ENCODE measurements at places on chromosomes 1 and 21.

- DNase-seq, result no peak
These were observed 3.0 kb downstream of the ZC3H12A start for GRCh38 chr1:37477198-37477931.

GRCh38 chr1:183983371-183984105 is 54.0 kb downstream of the COLGALT2 start:
- DNase-seq, result no peak

DNA sequence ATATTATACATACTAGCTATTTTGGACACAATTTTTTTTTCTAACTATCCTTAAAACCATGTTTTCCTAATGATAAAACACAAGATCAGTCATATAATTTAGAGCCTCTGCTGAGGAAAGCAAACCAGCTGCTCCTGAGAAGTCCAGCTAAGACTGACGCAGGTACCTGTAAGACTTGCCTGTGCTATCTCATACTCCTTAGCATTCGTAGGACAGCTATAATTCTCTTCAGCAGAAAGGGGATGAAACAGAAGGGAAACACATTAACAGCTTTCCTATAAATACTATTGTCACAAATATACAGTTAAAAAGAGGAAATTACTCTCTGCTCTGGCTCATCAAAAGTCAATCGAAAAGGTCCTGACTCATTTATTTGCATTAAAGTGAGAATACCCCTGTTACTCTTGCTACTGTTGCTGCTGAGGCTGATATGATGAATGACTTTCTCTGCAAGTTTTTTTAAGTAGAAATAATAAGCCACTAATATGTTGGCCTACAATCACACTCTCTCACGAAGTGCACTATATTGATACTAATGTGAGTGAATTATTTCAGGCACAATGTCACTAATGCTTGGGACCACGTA is 757.1 kb downstream of the KCNT2 start:
- DNase-seq, result no peak

DNA sequence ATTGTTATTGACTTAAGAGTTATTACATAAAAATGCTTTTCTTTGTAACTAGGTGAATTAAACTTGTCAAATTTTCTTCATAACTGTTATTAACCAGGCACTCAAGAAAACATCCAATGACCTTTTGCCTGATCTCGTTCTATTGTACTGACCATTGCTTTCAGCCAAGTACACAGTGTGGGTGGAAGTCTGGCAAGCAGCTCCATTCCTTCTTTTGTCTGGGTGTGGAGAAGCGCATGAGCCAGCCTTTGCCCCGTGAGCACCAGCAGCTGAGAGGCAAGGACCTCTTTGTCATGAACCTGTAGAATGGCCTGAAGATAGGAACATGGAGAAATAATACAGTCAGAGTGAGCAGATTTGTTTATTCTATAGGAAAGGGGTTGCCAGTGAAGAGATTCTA is 57.5 kb downstream of the IARS2 start:
- DNase-seq, result no peak

DNA sequence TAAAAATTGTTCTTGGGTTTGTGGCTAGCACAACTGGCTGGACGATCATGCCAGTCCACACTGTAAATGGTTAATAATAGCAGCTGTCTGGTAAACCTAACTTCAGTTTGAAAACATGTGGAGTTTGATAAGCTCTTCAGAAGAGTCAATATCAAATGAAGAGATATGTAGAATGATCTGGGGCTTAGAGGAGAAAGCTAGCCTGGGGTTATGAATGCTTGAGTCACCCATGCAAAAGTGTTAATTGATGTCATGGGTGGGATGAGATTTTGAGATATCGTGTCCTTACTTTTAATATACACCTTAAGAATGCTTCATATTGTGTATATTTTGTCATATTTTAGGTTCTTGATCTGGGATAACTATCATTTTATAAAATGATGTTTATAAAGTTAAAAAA is 554.7 kb upstream of the ZRANB2 start:
- DNase-seq, result no peak

GRCh38 chr1:100051893-100052292 is 80.8 kb downstream of the SASS6 start:
- DNase-seq, result no peak

- DNase-seq, result no peak
These were observed 2.1 kb downstream of the KCNK2 start for GRCh38 chr1:215084621-215085020.

DNA sequence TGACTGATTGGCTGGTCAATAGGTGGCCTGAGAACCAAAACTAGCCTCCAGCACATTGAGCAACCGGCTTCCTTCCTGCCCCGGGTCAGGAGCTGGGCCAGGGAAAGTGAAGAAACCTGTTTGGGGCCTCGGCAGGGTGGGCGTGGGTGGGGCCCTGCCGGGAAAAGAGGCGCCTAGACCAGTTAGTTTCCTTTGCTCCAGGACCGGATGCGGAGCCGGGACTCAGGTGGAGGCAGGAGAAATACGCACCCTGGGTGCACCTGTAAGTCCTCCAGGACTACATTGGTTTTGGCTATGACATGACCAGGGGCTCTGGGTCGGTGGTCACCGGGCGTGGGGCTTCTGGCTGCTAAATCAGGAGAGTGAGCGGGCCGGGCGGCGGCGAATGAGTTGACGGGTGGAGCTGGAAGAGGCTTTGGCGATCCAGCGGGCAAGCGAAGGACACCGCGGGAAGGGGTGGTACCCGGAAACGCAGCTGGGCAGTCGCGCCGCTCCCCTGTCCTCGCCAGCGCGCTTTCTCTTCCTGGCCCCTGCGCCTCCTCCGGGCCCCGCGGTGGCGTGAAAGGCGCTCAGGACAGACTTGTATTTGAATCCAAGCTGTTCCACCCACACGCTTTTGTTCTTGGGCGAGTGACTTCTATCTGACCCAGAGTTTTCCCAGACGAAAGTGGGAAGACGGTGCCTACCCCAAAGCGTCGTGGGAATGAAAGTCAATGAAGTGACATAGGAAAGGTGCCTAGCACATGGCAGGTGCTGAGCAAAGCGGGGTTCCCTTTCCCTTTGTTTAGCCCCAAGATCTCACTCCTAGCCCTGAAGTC is 30.6 kb upstream of the JUN start:
- DNase-seq, result no peak

- no peak for DNase-seq
These were observed 20.5 kb downstream of the ADSS2 start for GRCh38 chr1:244431166-244431565.

- DNase-seq, result no peak
These were observed 21.0 kb upstream of the GADD45A start for GRCh38 chr1:67664048-67664447.

GRCh38 chr1:156857532-156857931 is 1.4 kb downstream of the INSRR start:
- DNase-seq, result no peak

- peak; percentile 8 for DNase-seq
These were observed 39.8 kb upstream of the ZC3H12A start for GRCh38 chr1:37434292-37435225.

- no peak for DNase-seq
These were observed 44.9 kb downstream of the RAB3B start for GRCh38 chr1:51945591-51945990.

- no peak for DNase-seq
These were observed 28.9 kb downstream of the SLC35F3 start for GRCh38 chr1:233933339-233933738.

- DNase-seq, result no peak
These were observed 273.3 kb downstream of the OLFM3 start for GRCh38 chr1:101723415-101723814.

- peak; percentile 58 for DNase-seq
These were observed 183.6 kb downstream of the TTLL7 start for GRCh38 chr1:83815330-83815729.

GRCh38 chr1:165549973-165550372 is 6.2 kb downstream of the LRRC52 start:
- peak; percentile 49 for DNase-seq

DNA sequence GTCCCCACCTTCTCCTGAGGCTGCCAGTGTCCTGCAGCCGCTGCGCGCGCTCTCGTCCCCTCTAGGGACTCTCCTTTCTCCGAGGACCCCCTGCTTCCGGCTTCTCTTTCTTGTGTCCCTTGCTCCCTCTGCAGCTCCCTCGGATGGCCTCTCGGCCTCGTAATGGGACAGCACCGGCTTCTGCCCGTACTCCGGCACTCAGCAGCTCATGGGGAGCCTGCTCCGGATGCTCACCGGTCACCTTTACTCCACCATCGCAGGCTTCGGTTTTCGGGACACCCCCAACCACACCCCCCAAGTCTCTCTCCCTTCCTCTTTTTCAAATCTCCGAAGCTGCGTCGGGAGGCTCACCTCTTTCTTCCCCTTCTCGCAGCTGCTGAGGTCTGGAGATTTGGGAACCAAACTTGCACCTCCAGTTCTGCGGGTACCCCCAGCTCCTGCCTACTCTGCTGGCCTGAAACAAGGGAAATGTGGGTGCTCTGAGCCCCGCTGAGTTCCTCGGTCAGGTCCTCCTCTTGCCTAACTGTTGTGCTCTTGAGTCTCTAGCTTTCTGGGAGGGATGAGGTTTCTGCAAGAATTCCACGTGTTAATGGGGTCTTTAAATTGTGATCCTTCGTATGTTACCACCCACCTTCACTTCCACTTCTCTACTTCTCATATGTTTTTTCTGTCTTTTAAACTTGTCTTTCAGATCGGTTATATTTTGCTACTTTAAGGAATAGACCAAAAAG is 930 bp downstream of the CDC14A start:
- DNase-seq, result no peak

DNA sequence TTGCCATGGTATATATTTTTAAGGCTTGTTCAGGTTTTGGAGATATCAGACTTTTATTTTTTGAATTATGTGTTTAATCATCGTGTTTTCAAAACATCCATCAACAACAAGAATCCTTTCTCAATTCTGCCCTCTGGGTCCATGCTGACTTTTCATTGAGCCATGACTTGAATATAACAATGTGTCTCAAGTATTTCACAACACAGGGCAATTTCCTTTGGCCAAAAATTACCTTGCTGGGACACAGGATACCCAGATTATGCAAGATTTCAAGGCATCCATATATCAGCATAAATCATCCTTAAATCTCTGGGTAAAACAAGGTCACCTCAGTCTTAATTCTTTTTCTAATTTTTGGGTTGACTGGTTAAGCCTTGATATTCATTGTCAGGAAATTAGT is 411.2 kb upstream of the USP24 start:
- no peak for DNase-seq

GRCh38 chr1:61093525-61094137 is 11.3 kb downstream of the NFIA start:
- peak; percentile 47 for DNase-seq

DNA sequence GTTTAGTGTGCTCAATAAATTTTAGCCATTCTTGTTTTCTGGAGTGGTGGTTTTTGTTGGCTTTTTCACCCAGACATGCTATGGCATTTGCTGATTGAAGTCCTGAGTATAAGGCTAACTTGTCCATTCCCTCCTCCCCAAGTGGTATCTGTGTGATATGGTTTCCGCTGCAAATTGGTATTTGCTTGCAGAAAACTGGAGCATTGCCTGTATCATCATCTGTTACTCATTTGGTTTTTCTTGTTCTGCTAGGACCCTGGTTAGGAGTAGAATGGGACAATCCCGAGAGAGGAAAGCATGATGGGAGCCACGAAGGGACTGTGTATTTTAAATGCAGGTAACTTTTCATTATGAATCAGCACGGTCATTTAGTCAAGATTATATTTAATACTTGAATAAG is 34.0 kb downstream of the TBCE start:
- DNase-seq, result no peak

DNA sequence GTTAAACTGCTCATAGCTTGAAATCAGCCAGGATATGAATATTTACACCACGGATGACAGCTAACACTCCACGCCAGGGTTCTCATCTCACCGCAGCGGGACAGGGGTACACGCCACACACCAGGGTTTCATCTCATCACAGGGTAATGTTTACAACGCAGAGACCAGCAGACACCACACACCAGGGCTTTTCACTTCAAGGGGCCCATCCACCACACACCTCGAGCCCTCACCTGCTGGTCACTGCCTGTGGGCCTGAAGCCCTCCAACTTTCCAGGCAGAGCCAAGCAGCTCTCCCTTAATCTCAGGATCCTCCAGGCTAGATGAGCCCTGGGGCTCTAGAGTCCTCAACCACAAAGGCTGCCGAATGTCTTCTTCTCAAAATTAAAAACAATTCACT is 1.3 kb upstream of the KRTAP10-12 start:
- DNase-seq, result no peak

- peak; percentile 71 for DNase-seq
These were observed 33.4 kb upstream of the TENT5B start for GRCh38 chr1:27045973-27046558.

DNA sequence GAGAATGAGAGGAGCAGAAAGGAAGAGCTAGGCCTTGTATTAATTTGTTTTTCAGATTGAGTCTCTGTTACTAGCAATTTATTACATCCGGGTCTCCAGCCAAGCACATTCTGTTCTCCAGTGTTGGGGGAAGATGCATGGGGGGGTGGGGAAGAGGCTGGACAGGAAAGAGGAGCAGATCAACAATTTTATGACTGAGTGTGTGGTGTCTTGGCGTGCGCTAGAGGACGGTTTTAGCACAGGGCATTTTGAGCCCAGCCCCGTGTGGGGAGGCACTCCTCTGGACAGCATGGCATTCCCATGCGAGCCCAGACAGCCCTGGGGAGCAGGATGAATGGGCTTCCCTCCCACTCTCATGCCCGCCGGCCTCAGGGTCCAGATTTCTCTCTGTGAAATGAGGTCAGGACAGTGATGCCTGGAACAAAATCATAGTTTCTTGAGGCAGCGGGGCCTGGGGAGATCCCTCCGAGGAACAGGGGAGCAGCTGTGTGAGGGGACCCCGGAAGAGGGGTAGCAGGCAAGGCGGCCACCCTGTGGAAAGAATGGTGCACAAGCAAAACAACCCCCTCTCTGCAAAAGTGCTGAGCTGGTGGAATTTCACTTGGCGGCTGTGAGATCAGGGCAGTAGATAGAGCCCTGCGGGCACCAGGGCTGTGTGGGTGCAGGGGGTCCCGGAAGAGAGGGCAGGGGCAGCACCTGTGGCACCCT is 16.3 kb downstream of the SOX13 start:
- DNase-seq, result peak; percentile 76

DNA sequence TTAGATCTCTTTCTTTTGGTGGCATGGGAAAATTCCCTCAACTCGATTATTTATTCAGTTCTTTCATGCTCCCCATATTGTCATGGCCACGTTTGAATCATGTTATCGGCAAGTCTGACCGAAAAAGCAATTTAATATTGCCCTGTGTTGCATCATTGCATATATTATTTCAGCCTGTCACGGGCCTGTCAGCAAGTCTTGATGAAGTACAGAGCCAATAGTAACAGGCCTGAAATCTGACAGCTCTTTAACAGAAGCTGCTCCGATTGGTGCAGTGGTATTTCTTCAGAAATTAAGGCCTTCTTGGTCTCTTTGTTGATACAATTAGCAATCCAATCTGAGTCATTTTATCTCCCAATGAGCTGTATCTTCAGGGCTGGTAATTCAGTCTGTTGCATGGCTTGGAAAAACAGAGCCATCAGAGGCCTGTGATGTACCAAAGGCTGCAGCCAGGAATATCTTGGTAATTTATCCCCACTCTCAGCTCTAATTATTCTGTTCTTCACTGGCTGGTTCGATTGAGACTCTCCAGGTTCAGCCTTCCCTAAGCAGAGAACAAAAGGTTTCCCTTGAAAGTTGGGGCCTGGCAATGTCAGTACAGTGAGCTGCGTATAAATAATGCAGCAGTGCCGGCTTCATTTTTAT is 149.5 kb downstream of the FGGY start:
- no peak for DNase-seq

Measured in muscle of back (tissue), 13 donors.